ENCODE measurements at places on chromosomes 7 and 10.

- no peak for DNase-seq
Observed at GRCh38 chr10:57657164-57657765, 610.4 kb downstream of the IPMK start.

DNA sequence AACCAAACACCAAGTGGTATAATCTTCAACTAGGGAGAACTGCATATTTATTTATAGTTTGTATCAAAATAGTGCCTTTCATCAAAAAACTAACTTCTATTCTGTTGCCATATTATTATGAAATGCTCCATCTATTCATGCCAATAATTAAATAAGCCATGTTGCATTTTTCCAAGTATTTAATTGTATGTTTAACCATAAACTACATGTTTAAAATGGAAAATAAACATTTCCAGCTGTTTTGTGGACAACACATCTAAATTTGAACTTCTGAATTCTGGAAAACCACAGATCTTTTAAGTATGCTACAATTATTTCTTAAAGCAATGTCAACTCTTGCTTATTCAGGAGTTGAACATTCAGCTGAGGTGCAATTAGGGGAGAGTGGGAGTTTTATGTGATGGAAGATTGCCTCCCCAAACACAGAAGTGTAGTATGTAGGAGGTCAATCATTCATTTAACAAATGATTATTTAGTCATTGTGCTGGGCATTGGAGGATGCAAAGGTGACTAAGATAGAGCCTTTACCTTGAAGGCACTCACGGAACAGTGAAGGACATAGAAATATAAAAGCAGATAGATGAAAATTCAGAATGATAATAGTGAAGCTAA lies 80.7 kb upstream of the PPP1R3C start:
- no peak for DNase-seq

- DNase-seq: no peak
Observed at GRCh38 chr7:123028339-123028738, 32.8 kb upstream of the TAS2R16 start.

- DNase-seq: no peak
Observed at GRCh38 chr10:10892290-10892875, 125.3 kb upstream of the CELF2 start.

DNA sequence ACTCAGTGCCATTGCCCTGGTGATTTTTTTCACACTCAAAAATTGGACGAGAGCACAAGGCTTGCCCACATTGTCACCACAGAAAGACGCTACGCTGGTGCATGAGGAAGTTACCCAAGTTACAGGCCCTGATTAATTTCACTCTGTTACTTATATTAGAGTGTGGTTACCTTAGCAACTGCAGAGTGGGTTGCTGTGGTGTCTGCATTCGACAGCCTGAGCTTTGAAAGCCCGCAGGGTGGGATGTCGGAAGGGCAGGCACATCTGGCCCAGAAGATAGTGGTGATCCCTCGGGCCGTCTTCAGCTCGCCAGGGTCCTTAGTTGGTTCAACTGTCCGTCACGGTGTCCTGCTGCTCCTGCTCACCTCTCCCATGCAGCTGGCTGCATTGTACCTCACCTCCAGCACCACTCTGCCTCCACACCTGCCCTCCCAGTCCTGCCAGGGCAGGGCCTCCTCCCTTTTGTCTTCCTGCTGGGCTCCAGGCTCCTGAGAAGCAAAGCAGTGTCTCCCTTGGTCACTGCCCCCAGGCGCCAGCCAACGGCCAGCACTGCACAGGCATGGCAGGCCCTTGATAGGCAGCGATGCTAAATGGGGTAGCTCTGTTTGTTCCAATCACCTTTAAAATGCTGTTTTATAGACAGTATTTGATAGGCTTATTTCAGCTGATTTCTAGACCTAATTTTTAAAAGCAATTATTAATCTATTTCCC lies 167.2 kb downstream of the EBF3 start:
- no peak for DNase-seq

DNA sequence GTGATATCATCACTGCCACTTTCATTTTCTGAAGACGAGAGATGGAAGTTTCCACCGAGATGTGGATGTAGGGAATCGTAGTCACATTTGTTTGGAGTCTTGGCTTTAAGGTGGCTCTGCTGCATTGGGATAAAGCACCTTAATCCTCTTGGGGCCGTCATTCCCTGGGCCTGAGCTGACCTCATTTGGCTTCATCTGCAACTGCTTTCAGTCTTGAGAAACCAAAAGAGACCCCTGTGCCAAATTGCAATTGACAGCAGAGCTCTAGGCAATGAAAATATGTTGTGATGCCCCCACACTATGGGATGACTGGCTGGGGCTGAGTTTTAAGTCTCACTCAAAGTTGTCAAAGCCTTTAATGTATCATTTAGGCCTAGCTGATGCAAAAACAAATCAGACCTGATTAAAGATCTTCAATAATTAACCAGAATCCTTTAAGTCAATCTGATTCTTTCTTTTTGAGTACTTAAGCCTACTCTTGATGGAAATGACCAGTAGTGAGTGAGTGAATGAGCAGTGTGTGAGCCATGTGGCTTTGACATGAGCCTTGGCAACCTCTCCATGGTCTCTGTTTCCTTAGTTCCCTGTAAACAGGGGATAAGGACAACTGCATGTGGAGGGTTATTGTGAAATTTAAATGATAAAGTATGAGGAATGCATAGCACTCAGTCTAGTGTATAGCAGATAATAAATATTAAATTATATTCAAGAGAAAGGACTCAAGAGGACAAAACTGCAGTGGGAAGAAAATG lies 155.0 kb downstream of the BMPER start:
- no peak for DNase-seq

- no peak for DNase-seq
Observed at GRCh38 chr10:78570633-78571235, 498.0 kb upstream of the ZMIZ1 start.

DNA sequence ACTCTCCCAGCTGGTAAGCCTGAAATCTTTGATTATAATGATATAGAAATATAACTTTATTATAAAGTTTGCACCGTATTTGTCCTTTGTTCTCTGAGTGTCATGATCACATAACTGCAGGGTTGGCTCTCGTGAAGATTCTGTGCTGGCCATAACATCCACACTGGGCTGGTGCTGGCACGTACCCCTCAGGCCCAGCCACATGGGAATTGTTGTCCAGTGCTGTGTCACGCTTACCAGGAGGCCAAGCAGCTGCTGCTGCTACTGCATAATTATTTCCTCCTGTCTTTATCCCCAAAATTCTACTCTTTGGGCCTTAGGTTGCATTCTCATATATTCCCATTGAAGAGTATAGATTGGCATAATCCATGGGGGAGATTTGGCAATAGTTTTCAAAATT lies 20.8 kb upstream of the UCN3 start:
- DNase-seq: no peak

All from stimulated activated CD4-positive, alpha-beta T cell treated with anti-CD3 and anti-CD28 coated beads, Interleukin-2, amount 100 ng/mL, for 4 hours (primary cell).